ENCODE measurements at places on chromosomes 2 and 18.

- no peak for DNase-seq
Observed at GRCh38 chr18:78911751-78912283, 67.8 kb upstream of the SALL3 start.

GRCh38 chr2:6231166-6231565 is 539.0 kb downstream of the SOX11 start:
- DNase-seq, result no peak

- DNase-seq, result no peak
Observed at GRCh38 chr18:45014047-45014501, 333.4 kb downstream of the SETBP1 start.

DNA sequence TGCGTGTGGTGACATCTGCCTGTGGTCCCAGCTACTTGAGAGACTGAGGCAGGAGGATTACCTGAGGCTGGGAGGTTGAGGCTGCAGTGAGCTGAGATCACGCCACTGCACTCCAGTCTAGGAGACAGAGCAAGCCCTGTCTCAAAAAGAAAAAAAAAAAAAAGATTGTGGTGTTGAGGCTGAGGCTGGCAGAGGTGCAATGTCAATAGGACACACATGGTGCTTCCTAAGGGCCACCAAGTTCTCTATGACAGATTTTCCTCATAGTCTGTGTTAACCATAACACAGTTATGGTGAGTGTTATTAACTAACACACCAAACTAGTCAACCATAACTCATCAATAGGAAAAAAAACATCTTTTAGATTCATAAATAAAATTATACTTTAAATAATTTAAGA is 494.4 kb downstream of the TMX3 start:
- no peak for DNase-seq

DNA sequence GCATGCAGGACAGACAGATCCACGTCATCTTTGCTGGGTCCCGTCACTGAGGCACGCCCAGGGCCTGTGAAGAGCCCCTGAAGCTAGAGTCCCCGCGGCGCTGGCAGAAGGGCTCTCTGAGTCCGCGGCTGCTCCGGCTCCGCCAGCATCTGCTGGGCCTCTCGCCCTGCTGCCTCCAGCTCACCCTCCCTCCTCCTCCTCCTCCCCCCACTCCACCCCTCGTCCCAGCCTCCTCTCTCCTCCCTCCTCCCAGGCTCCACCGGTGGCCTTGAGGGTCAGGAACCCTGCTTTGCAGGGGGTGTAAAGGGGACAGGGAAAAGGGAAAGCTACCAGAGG is at the start of gene TNS1:
TSS of gene TNS1 (minus strand) at position 151 of the 336 bp plus-strand sequence. CDS start at position 28, 123 bp downstream.
- no peak for DNase-seq

DNA sequence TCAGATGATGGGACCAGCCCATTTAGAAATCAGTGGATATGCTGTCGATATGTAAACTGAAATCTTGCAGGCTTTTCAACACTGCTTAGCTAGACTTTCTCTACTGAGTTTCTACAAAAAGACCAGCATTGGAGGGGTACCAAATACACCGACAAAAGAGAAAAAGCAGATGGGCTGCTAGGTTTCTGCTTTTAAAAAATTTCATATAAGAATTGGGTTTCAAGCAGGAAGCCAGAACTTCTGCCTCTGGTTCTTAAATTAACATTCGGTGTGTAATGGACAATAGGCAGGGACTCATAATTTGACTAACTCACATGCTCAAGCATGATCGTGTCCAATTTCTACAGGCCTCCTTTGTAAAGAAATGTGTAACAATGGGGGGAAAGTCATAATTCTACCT is 3.1 kb downstream of the ARL4C start:
- DNase-seq, result no peak

DNA sequence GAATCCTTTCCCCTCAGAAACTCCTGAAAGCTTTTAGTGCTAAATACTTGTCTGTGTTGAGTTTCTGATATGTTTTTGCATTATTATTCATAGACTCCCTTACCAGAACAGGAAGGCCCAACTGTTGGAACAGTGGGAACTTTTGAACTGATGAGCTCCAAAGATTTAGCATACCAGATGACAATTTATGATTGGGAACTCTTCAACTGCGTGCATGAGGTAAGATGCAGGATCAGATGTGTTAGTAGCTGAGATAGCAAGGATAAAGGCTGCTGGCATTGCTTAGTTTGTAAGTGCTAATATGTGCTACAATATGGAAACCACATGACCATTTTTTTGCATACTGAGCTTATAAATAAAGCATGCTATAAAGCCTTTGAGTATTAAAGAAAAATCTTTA is 49.2 kb upstream of the MAP3K20 start:
- DNase-seq, result no peak

- no peak for DNase-seq
Observed at GRCh38 chr18:47263430-47264307, 12.2 kb upstream of the SKOR2 start.

- no peak for DNase-seq
Observed at GRCh38 chr2:3585261-3586109, 9.4 kb upstream of the COLEC11 start.

- no peak for DNase-seq
Observed at GRCh38 chr2:181218401-181218821, 238.0 kb downstream of the UBE2E3 start.

- DNase-seq, result no peak
Observed at GRCh38 chr18:59024829-59025228, 114.9 kb upstream of the SEC11C start.
